Germinal center (tissue), 1 donor: ENCODE measurements at places on chromosomes 1 and 21.

GRCh38 chr21:20311234-20311787, 686.9 kb upstream of the NCAM2 start:
- no peak for DNase-seq

DNA sequence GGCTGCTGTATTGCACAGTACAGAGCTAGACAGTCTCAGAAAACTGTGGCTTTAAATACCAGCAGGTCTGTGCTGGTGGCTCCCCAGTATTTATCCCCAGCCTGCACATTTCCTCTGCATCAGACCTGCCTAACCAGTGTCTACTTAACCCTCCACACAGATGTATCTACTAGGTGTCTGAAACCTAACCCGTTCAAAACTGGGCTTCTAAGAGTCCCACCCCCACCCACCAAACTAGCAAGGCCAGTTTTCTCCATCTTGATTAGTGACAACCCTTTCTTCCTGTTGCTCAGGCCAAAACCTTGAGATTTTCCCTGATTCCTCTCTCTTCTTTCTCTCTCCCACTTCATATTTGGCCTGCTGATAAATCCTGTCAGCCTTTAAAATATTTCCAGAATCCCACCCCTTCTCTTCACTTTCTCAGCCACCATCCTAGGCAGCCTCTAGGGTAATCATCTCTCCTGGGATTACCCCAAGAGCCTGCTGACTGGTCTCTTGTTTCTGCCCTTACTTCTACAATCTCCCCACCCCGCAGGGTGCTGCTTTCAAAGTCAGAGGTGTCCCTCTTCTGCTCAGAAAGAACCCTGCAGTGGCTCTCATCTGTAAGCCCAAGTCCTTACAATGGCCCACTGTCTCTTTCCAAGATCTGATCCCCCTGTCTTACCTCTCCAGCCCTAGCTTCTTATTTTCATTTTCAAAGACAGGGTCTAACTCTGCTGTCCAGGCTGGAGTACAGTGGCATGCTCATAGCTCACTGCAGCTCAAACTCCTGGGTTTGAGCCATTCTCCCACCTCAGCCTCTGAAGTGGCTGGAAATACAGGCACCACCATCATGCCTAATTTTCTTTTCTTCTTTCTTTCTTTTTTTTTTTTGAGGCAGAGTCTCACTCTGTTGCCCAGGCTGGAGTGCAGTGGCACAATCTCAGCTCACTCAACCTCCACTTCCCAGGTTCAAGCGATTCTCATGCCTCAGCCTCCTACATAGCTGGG, 45.2 kb downstream of the H3-3A start:
- DNase-seq = peak; percentile 45

DNA sequence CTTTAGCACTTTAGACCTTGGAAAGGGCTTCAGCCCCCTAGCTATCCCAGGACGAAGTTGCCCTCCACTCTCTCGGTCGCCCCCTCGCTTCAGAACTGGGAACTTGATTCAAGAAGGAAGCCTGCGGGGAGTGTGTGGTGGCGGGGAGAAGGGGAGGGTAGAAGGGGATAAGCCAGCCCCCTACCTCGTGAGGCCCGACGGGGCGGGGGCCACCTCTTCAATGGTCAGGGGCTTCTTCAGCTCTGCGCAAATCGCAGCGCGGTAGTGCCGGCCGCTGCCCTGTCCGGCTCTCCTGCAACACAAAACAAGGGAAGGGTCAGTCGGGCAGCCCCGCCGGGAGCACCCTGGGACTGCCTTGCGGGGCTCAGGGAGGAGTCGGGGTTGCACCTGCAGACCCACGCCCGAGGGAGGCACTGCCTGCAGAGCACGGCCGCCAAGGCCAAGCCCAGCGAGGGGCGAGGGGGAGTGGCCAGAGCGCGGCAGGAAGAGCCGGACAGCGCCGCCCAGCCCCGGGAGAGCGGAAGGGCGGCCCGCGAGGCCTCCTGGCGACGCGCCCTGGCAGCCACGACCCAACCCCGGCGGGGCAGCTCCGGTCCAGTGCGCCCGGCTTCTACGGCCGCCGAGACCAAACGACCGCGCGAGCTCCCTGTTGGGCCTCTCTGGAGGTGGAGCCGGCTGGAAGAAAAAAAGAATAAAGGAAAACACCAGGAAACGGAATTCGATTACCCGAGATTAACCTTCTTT, 56.2 kb upstream of the RASAL2 start:
- DNase-seq = peak; percentile 12

DNA sequence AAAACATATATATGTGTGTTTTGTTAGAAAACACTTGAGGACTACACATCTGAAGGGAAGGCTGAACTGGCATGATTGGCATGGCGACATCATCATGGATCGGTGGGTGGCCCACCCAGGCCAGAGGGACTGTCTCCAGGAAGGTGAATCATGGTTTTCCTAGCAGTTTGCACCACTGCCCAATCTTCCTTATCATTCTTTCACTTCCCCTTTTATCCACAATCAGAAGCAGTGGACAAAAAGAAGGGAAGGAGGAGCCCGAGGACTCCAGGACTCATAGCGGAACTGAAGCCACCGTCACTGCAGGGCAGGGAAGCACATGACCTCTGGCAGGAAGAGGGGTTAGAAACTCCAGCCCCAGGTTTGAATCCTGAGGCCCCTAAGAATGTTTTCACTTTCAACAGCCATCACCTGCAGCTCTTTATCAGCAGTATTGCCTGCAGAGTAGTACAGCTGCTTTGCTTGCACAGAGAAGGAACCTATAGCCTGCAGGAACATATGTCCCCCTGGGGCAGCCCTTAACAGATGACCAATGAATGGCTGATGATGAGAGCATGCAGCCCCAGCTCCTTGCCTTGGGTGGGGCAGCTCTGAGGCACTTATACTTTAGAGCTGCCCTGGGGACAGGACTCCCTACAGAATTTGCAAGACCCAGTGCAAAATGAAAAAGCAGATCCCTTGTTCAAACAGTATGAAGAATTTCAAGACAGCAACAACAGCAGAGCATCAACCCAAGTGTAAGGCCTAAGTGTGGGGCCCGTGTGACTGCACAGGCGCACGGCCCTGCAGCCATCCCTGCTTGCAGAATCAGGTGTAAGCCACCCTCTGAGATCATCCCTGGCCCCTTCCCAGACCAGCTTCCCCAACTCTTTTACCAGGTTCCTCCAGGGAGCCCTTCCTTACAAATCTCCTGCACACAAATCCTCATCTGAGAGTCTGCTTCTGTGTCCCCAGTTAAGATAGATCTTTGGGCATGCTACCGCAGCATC, 241.8 kb upstream of the IRF2BP2 start:
- no peak for DNase-seq

- DNase-seq = no peak
These were observed 723 bp upstream of the GNAI3 start for GRCh38 chr1:109547463-109548320.

GRCh38 chr1:236124965-236125364, 17.4 kb upstream of the GPR137B start:
- DNase-seq = no peak

- no peak for DNase-seq
These were observed 3.1 kb downstream of the KRTAP10-8 start for GRCh38 chr21:44614961-44615391.

- no peak for DNase-seq
These were observed 35.9 kb upstream of the MPZL1 start for GRCh38 chr1:167685844-167686243.

DNA sequence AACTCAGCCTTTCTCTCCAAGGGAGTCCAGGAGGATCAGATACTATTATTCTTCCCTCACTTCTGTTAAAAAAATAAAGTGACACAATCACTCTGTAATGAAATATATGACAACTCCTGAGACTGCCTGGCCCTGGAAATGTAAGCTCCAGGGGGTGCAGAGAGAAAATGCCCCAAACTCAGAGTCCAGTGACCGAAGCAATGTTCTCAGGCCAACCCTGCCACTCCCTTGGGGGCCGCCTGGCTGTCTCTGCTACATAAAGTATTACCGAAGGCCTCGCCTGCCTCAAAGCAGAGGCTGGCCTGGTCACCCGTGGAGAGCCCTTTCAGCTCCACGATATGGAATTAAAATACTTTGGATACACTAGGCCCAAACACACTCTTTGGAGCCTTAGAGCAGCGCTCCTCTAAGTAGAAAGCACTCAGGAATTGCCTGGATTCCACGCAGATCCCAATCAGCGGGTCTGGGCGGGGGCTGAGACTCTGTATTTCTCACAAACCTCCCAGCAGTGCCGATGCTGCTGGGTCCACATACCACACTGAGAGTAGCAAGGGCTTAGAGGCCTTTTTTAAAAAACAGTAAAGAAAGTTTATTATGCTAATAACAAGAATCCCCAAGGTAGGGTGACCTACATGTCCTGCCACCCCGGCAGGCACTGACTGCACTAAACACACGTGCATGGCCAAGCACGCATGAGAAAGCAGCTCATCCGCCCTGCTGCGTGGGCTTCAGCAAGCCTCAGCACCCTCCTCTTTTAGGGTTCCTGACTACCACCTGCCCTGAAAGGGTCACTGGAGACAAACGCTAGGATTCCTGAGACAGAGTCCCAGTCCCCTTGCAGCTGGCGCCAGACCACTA, 31.1 kb downstream of the TMCO4 start:
- DNase-seq = no peak

DNA sequence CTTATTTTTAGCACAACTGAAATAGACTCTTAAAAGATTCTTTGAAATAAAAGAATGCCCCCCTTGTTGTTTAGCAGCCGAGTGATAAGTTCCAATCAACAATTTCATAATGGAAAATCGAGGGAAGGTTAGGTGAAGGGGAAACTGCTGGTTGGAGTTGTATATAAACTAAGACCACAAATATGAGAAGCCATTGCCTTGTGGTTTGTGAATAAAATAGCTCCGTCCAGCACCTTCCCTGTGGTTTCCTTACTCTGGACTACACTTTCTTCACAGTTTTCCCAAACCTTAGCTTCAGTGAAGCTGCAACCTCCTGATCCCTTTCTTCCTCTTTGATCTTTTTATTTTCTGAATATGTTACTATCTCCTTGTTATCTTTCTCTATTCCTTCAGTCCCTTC, 6.7 kb upstream of the RAB3GAP2 start:
- DNase-seq = no peak

- no peak for DNase-seq
These were observed 34.8 kb upstream of the IKBKE start for GRCh38 chr1:206435445-206435844.

DNA sequence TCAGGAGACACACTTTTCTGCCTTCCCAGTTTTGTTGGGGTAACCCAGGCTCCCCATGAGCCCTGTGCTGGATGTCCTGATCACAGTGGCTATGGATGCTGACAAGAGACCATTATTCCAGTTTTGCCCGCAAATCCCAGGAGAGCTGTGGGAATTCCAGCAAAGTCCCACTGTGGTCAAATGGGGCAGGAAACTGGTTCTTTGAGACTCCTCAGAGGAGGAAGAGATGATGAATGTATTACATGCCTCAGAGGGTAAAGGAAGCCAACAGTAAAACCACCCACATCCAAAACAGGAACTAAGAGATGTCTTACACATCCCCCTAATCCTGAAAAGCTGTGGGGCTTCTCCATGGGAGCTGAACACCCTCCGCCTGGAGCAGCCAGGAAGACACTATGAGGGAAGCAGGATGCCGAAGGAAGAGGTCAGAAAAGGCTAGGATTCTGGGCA, 12.8 kb upstream of the MPZL1 start:
- DNase-seq = peak; percentile 41
